ENCODE measurements at places on chromosomes 11 and 22. TPM values are rescaled to one million over a fixed set of nuclear protein-coding genes. Genes with fewer than 3 reads are reported as not detected.

DNA sequence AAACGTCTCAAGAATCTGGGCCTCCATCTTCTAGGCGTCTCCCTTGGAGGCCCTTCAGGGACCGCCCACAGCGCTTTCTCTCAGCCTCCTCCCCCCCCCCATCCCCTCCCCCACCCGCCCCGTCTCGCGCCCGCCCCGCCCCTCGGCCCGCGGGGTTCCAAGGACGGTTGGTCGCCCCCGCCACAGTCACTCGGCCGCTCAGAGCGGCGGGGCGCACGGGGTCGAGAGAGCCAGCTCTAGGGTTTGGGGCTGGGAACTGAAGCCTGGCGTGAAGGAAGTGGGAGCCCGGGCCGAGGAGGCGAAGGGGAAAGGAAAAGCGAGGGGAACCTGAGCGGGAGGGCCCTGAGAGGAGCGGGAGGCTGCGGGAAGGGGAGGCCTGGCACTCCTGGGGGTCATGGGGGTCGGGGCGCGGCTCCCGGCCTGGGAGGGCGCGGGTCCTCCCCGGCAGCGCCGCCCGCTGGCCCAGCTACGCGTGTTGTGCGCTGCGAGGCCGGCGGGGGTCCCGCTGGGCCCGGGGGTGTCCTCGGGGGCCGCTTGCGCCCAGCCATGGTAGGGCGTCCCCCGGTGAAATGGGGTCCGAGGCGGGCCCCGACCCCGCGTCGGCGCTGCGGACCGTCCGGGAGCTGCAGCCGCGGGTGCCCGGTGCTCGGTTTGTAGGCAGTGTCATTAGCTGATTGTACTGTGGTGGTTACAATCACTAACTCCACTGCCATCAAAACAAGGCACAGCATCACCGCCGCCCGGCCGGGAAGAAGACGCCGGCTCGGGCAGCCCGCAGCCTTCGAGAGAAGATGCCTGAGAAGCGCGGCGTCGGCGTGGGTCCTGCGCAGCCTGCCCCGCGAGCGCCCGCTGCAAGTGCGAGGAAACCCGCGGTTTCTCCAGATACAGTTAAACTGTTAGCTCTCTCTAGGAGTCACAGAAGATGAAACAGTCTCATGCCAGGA, at the start of gene BTG4:
Gene BTG4 (minus strand): TSS at position 91 of the 944 bp plus-strand sequence. CDS start 13,610 bp downstream, outside the sequence.
- DNase-seq: no peak

DNA sequence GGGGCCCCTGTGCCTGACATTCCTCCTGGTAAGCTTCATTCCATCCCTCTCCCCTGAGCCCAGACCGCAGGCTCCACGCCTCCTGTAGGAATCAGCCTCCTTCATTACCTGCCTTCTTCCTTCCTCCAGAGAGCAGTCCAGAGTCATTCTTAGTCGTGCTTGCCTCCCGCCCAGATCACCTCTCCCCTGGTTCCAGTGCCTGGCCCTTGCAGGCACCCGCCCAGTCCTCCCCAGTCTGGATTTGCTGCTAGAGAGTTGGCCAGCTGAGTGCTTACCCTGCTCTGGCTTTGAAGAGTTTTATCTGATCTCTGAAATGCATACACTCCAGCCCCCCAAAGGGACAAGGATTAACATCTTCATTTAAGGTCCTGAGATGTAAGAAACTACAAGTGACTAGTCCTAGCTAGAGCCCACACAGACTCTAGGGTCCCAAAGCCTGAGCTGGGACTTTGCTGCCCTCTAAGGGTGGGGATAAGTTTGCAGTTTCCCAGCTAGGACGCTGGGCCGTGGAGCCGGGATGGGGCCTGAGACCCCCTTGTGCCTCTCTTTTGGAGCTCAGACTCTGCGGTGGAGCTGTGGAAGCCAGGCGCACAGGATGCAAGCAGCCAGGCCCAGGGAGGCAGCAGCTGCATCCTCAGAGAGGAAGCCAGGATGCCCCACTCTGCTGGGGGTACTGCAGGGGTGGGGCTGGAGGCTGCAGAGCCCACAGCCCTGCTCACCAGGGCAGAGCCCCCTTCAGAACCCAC, 1.6 kb downstream of the NR1H3 start:
- DNase-seq: no peak

SCN4B gene
- 7.8 TPM for polyA plus RNA-seq

- no peak for DNase-seq
Measured at GRCh38 chr11:118694185-118694584, 14.7 kb upstream of the TREH start.

IFITM1 gene
- polyA plus RNA-seq: 13.2 TPM

OR8D1 gene
- polyA plus RNA-seq: not detected

DNA sequence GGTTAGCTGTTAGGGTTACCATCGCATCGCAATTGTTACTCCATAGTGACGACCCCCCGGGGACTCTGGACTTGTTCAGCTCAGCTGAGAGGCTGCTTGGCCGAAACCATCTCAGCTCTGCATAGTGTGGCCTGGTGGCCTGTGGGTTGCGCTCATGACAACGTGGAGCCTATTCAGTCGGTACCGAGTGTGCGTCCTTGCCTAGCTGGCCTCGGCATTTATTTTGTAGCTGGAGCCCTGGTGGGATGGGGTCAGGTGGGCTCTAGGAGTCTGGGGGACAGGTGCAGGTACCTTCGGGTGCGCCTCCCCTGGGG, 13.5 kb downstream of the LRP5 start:
- no peak for DNase-seq

GRCh38 chr11:128095466-128095981, 491.8 kb downstream of the ETS1 start:
- DNase-seq: no peak

TMEM191B gene
- 0.56 TPM for polyA plus RNA-seq

- DNase-seq: peak; percentile 8
Measured at GRCh38 chr11:131246663-131247062, 123.8 kb upstream of the NTM start.

GRCh38 chr11:70153133-70153727, 49.9 kb upstream of the FADD start:
- DNase-seq: no peak

DNA sequence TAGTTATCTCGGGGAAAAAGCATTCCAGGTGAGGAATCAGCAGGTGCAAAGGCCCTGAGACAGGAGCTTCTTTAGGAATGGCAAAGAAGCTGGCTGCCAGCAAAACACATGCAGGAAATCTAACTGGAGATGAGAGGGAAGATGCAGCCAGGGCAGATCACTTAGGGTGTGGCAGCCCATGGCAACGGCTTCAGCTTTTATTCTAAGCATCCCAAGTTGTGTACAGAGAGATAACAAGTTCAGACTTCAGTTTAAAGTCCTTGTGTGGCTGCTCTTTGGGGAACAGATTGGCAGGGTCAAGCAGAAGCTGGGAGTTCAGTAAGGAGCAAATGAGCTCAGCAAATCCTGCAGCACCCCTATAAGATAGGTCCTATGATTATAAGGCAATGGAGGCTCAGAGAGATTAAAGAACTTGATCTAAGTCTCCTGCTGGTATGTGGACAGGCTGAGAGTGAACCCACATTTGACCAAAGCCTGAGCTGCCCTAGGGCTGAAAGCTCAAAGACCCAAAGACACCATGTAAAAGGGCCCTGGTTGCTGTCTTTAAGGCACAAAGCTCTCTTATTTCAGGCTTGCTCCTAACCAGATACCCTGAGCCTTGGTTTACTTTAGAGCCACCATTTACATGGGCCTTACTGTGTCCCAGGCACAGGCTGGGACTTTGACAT, 466.8 kb downstream of the SOX6 start:
- no peak for DNase-seq

DNA sequence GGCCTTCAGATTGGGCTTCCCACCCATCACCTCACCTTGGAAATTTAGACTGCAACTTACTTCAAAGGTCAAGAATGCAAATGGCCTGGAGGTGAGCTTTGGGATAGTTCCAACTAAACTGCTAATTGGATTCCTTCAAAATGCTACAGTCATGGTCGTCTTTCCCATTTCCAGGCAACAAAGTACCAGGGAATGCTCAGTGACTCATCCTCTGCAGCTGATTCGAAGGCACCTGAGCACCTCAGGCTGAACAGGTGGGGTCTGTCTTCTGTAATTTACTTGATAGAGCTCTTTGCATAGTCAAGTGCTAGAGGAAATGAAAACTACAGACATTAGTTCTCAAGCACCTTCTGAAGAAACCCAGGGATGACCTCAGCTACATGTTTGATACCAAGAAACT, 20.5 kb upstream of the FSHB start:
- DNase-seq: no peak

DNA sequence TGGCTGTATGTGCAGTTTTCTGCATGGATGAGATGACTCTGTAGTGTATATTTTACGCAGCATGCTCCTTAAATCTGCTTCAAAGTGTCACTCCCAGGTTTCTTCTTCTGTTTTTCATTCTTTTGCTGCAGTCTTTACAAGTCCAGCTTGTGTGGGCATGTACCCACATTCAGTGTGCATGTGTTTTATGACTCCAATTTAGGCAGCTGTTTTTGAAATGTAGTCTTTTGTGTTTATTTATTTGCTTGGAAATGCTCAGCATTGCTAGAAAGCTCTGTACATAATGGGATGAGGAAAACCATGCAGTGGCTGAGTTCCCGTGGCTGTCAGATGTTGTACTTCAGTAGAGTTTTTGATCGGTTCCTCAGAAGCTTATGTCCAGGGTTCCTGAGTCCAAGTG, 138.5 kb downstream of the ARHGAP42 start:
- no peak for DNase-seq

DNA sequence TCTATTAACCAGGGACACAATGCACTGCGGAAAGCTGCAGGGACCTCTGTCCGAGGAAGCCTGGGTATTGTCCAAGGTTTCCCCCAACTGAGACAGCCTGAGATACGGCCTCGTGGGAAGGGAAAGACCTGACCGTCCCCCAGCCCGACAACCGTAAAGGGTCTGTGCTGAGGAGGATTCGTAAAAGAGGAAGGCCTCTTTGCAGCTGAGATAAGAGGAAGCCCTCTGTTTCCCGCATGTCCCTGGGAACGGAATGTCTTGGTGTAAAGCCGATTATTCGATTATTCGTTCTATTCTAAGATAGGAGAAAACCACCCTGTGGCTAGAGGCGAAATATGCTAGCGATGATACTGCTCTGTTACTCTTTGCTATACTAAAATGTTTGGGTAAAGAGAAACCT, 5.2 kb downstream of the BET1L start:
- DNase-seq: no peak

SPI1 gene
- 5.4 TPM for polyA plus RNA-seq

CTSW gene
- polyA plus RNA-seq: 4.8 TPM

- DNase-seq: no peak
Measured at GRCh38 chr22:38028344-38029130, 28.7 kb upstream of the PICK1 start.

VSTM5 gene
- 1.3 TPM for polyA plus RNA-seq
